ENCODE measurements at places on chromosomes 3 and 15. TPM values are rescaled to one million over a fixed set of nuclear protein-coding genes. Genes with fewer than 3 reads are reported as not detected.
A peak's percentile ranks its signal among the peaks of the same experiment; 100 is the strongest.

- no peak for DNase-seq
Measured at GRCh38 chr3:52518723-52519444, 14.8 kb downstream of the NT5DC2 start.

DNA sequence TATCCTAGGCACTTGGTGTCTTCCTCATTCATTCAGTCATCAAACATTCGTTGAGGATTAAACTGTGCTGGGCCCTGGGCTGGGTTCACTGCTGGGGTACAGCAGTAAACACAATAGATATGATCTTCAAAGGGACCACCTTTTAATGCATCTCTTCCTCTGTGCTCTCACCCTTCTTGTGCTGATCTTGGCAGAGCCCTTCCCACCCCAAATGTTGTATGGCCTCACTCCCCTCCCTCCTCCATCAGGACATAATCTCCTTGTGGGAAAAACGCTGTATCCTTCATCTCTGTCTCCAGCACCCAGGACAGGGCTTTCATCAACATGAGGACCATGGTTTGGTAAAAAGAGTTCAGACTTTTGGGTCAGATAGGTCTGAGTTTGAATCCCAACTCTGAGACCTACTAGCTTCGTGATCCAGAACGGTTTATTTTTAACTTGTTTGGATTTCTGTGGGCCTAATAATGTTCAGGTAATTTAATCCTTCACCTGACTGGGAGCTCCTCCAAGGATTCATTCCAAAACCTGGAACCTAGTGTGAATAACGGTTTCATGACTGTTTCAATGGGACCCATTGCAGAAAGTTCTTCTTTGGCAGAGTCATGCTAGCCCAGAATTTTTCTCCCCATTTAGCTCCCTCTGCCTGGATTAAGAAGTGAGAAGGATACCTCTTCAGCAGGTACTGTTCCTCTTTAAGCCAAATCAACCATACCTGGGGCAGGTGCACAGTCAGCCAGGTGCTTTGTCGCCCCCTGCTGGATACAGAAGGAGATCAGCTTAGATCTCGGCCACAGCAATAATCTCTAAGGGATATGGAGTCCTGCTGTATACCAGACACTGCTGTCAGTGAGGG, 5.2 kb upstream of the WNT7A start:
- DNase-seq: peak; percentile 25

DNA sequence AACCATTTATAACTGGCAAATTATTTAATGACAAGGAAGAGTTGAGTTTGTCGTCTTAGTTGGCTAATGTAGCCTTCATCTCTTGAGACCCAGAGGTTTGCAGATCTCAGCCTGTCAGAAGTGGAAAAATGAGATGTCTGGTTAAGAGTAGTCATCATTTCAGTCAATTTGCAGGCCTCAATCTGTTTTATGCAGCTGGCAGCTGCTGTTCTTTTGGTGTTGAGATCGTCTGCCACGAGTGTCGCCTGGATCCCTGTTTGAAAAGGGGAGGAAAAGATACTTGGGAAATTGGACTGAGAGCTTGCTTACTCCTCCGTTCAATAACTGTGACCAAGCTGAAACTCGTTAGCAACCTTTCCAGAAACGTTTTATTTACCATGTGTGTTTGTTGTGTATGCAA, 2.3 kb downstream of the PHLDB2 start:
- no peak for DNase-seq

DNA sequence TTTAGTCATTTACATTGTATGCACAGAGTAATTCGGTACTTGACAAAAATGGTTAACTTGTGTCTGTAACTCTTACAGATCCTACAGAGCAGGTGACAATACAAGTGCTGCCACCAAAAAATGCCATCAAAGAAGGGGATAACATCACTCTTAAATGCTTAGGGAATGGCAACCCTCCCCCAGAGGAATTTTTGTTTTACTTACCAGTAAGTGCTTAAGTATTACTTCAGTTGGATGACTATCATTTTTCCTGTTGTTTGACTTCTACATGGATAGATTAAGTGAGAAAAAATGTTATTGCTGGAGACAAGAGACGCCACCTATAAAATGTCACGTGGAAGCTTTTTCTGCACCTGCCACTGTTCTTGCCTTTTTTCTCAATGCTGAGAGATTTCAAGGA, 173.2 kb downstream of the ALCAM start:
- no peak for DNase-seq

DNA sequence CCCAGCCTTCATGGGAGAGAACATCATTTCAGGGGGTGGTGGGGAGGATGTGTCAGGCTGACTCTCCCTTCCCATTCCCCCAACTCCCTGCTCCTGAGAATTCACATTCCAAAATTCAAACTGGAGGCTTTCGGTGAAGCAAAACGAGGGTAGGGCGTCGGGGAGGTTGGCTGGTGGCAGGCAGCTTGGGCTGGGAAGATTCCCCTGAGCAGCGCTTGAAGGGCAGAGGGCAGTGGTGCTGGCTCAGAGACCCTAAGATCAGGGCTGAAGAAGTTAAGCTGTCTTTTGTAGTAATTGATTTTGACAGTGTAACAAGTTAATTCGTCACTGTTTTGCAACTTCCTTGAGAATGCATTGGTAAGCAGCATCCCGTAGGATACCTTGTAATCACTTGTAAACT, 187.8 kb downstream of the RAB11A start:
- DNase-seq: no peak

- DNase-seq: no peak
Measured at GRCh38 chr3:117398141-117398899, 688.7 kb downstream of the TUSC7 start.

GRCh38 chr15:83106994-83107840, at the start of gene TM6SF1:
TSS of gene TM6SF1 (plus strand) at chr15:83107645. CDS start at chr15:83107681, 36 bp downstream.
- DNase-seq: no peak

GRCh38 chr15:30921106-30921505, 17.4 kb downstream of the FAN1 start:
- no peak for DNase-seq

DNA sequence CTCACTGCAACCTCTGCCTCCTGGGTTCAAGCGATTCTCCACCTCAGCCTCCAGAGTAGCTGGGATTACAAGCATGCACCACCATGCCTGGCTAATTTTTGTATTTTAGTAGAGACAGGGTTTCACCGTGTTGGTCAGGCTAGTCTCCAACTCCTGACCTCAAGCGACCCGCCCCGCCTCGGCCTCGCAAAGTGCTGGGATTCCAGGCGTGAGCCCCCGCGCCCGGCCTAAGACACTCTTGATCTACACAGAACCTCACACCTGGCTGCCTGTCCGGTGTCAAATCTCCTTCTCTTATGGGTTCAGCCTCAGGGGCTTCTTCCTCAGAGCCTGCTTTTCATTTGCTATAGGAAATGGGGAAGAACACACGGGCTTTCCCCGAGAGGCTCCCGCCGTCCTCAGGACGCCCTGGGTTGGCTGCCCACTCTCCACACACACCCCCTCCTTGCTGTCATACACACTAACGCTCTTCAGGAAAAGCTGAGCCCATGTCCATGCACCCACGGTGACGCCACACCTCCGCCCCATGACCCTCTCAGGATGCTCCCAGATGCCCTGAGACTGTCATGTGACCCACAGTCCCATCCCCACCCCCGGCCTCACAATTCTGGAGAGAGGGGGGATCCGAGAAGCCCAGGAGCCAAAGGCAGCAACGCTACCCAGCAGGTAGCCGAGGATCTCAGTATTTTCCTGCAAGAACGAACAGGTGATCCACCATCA, 10.4 kb downstream of the TMEM44 start:
- peak; percentile 63 for DNase-seq

DNA sequence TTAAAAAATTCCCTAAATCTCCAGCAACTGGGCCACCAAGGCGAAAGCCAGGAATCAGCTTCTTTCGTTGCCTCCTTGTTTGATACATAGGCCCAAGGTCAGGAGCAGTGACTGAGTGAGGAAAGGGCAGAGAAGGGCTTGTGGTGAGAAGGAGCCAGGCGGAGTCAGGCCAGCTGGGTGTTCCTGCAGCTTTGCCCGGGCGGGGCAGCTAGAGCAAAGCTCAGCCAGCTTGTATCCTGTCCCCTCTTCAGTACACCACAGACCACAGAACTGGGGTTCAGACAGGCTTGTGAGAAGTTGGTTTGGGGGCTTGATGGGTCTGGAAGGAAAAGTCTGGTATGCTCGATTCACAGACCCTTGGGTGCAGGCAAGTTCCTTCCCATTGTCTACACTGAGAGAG, 52.6 kb downstream of the CCK start:
- DNase-seq: no peak

- DNase-seq: no peak
Measured at GRCh38 chr3:167705840-167706239, 28.9 kb downstream of the PDCD10 start.

DNA sequence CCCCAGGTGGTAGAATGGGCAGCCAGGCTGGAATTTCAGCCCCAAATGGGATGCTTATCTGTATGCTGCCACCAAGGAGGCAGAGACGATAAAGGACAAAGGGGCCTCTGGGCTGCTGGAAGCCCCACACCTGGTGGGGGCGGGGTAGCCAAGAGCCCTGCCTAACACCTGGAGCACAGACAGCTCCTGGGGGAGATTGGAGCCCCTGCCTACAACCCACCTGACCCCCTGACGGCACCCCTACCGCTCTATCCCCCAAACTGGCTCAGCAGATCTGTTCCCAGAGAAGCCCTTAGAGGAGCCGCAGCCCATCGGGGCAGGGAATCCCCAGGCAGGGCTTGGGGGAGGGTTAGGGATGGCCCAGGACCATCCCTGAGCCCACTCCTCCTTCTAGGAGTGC, 15.8 kb upstream of the SEMA3F start:
- DNase-seq: no peak

DNA sequence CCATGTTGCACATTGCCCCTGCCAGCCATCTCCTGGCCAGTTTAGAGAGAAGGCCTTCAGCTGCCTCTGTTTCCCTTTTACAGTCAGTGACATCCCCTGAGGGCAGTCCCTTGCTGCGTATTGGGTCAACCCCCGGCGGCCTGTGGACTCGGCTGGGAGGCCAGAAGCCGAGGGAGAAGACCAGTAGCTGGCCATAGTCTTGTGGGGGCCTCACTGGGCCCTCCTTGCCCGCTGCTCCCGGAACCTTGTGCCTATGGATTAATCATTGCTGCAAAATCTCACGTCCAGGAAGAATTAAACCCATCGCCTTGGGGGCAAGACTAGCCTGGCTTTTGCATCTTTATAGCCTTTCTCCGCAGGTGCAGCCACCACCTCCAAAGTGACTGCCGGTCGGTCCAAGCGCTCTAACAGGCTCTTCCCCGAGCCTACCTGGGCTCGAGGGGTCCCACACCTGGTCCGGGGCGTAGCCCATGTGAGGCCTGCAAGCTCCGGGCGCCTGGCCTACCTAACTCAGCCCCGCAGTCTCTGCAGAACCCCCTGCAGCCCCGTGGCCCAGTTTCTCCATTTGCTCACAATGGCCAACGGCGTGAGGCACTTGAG, 870 bp upstream of the CHAC1 start:
- DNase-seq: no peak

GRCh38 chr15:98363955-98364354, 284.4 kb upstream of the IGF1R start:
- DNase-seq: no peak

- peak; percentile 96 for DNase-seq
Measured at GRCh38 chr3:184314700-184315542, 515 bp downstream of the EIF4G1 start.

GRCh38 chr3:53726643-53727042, 119.6 kb downstream of the CHDH start:
- no peak for DNase-seq

- no peak for DNase-seq
Measured at GRCh38 chr15:42065468-42065867, 28.9 kb downstream of the PLA2G4D start.

DNA sequence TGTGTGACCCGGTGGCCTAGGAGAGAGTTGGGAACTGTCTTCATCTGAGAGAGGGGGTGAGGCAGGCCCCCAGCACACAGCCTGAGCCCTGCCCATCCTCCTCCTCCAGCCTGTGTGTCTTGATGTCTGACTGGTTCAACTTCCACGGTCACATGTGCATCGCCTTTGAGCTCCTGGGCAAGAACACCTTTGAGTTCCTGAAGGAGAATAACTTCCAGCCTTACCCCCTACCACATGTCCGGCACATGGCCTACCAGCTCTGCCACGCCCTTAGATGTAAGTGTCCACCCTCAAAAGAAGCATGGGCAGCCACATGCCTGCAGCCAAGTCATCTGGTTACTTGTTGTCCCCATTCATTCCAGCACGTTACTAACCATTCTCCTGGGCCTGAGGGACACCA, 10.1 kb downstream of the CLK3 start:
- peak; percentile 60 for DNase-seq

- DNase-seq: no peak
Measured at GRCh38 chr3:16490062-16490619, 23.4 kb downstream of the RFTN1 start.

- no peak for DNase-seq
Measured at GRCh38 chr3:151196434-151196833, 6.6 kb downstream of the GPR171 start.

GRCh38 chr3:73143401-73143800, 81.9 kb downstream of the EBLN2 start:
- no peak for DNase-seq

DNA sequence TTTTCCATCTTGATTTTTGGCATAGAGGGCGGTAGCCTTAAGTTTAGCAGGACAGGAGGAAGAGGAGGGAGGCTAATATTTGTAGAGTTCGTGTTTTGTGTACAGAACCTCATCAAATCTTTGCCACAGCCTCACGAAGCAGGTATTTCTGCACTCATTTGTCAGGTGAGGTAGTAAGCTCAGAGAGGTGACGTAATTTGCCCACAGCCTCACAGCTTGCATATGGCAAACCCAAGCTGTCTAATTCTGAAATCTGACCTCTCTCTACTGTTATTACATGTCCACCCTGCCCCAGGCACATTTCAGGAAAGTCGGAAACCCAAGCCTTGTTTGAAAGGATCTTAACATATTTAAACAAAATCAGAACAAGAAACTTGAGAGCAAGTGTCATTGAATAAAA, 91.1 kb upstream of the TPM1 start:
- DNase-seq: no peak

- DNase-seq: no peak
Measured at GRCh38 chr3:157249606-157250005, 89.7 kb upstream of the CCNL1 start.

LRRC31 gene
- not detected for total RNA-seq

STAC gene
- total RNA-seq: 2.7 TPM

ADCY5 gene
- 42.6 TPM for total RNA-seq

LAMB2 gene
- 299 TPM for total RNA-seq

TRIM42 gene
- total RNA-seq: not detected

NFKBIZ gene
- total RNA-seq: 103 TPM

PAQR5 gene
- 1.2 TPM for total RNA-seq

MEGF11 gene
- 0.05 TPM for total RNA-seq

LRRN1 gene
- 0.65 TPM for total RNA-seq

SLC12A1 gene
- not detected for total RNA-seq

Data from posterior vena cava (tissue), 2 donors.